ENCODE measurements at places on chromosomes 7 and 10.

GRCh38 chr7:3957472-3958108 lies 656.5 kb downstream of the SDK1 start:
- DNase-seq: no peak

DNA sequence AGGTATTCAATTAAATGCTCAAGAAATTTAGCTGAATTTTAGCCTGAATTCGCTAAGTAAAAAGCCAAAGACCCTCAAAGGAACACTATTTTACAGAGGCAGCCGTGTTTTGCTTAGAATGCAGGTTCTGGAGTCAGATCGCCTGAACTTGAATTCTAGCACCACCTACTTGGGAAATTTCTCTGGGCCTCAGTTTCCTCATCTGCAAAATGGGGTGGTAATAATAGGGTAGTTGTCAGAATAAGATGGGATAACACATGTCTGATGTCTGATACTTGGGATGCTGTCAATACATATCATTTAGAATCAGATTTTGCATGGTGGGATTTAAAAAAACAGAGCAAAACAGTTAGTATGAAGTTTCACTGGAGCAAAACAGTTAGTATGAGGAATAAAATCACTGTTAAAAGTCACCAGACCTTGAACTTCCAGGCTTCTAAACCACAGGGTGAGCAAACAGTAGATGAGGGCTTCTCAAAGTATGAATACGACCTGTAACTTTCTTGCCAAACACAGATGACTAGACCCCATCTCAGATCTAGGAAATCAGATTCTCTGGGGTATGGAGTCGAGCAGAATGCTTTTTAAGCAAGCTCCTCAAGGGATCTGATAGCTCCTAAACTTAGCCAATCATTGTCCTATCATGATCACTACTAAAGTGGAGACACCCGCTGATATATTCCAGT lies 75.4 kb downstream of the ATXN7L1 start:
- DNase-seq: no peak

- no peak for DNase-seq
These were observed 170.4 kb downstream of the ZNF438 start for GRCh38 chr10:30861221-30861620.

- peak; percentile 56 for DNase-seq
These were observed 285.6 kb downstream of the HGF start for GRCh38 chr7:81484261-81484660.

DNA sequence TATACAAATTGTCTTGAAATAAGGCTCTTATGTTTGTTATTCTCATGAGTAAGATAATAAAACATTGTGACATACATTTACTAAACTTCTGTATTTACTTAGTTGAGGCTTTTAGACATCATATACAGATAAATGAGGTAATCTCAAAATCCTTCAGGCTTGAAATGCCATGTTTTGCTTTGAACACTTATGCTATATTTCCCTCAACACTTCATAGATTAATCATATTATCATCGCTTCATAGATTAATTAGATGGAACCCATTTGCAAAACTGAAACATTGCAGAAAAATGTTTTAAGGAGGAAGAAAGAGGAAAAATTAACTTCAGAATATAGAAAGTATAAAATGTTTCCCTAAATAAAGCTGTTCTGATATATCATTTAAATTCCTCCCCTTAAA lies 165.0 kb upstream of the CNTNAP2 start:
- no peak for DNase-seq

DNA sequence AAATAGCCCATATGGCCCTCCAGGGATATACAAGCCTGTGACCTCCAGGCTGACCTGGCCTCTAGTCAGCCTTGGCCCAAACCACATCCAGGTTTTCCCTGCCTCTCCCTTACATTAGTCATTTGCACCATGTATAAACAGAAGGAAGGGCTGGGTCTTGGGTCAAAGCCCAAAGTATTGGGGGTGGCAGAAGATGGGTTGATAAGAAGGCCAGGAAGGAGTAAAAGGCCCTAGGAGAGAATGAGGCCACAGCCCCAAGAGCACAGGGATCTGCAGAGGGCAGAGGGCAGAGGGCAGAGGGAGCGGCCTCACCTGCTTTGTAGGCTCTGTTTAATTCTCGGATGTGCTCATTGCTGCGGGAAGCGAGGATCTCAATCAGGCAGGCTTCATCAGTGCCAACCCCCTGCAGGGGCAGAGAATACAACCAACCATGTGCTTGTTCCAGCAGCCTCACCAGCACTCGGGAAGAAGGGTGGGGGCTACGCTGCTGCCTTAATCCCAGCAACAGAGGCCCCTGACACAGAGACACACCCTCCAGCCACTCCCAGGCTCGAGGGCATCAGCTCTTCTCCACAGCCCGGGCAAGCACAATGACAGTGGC lies 31.3 kb downstream of the PLAC9 start:
- no peak for DNase-seq

- no peak for DNase-seq
These were observed 584.9 kb downstream of the TNS3 start for GRCh38 chr7:46996972-46997371.

DNA sequence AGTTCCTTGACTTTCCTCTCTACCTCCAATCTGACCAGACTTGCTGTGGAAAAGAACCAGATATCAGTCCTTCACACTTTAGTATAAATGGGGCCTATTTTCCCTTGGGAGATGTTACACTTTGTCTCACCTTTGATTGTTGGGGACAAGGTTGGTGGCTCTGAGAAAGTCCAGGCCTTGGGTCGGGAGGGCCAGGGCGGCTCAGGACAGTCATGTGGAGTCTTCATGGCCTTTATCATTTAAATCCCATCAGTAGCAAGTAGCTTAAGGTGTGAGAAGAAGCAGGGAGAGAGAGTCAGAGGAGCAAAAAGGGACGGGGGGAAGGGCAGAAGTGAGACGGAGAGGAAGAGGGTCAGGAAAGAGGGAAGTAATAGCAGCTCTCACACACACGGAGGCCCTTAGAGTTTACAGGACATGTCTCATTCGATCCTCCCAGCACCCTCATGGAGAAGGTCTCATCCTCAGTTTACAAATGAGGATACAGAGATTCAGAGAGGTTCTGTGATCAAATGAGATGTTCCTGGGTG lies 40.5 kb downstream of the TBATA start:
- DNase-seq: no peak

GRCh38 chr7:2175514-2175913 lies 57.2 kb downstream of the MAD1L1 start:
- no peak for DNase-seq

- DNase-seq: no peak
These were observed 344.5 kb downstream of the RPS24 start for GRCh38 chr10:78378192-78378591.

GRCh38 chr7:131727189-131727588 lies 170.8 kb upstream of the PODXL start:
- no peak for DNase-seq

GRCh38 chr7:19964246-19964645 lies 190.8 kb upstream of the TMEM196 start:
- DNase-seq: no peak

- no peak for DNase-seq
These were observed 103.6 kb downstream of the ELMO1 start for GRCh38 chr7:37344886-37345579.

GRCh38 chr7:27160546-27161213 lies 4.2 kb upstream of the HOXA7 start:
- DNase-seq: peak; percentile 86

GRCh38 chr10:97685395-97685958 lies 1.6 kb downstream of the AVPI1 start:
- DNase-seq: peak; percentile 40

GRCh38 chr7:24052572-24053260 lies 231.3 kb upstream of the NPY start:
- DNase-seq: no peak

DNA sequence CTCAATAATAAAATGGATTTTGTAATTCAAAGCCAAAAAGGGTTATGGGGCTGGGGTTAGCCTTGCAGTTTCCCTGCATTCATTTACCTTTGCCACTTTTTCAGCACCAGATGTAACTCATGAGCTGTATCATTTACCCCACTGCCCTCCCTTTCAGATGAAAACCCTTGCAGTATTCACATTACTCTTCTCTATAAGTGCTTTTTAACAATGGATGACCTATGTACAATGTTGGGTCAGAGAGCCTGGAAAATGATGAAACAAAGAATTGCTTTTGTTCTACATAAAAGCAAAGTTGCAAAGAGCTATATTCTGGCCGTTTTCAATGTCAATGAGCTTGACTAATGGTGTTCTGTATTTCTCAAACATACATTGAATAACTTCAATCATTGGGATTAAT lies 189.7 kb downstream of the TMEM26 start:
- DNase-seq: no peak

- DNase-seq: no peak
These were observed 29.2 kb upstream of the KMT2C start for GRCh38 chr7:152465119-152465387.

- no peak for DNase-seq
These were observed 33.9 kb downstream of the BNIP3 start for GRCh38 chr10:131947631-131948347.

DNA sequence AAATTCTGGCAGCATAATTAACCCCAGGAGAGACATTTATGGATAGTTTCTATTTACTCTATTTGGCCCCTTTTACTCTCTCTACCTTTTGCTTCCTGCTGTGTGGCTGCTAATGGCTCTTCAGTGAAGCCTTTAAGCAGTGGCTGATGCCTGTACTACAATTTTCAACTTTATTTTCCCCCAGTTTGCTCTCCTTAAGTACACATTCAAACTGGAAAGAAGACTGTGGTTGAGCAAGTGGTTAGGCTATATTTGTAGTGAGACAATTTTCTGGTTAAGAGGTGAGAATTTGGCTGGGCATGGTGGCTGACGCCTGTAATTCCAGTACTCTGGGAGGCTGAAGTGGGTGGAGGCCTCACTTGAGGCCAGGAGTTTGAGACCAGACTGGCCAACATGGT lies 8.5 kb upstream of the RSBN1L start:
- no peak for DNase-seq

GRCh38 chr10:124529661-124530214 lies 68.1 kb downstream of the LHPP start:
- no peak for DNase-seq

DNA sequence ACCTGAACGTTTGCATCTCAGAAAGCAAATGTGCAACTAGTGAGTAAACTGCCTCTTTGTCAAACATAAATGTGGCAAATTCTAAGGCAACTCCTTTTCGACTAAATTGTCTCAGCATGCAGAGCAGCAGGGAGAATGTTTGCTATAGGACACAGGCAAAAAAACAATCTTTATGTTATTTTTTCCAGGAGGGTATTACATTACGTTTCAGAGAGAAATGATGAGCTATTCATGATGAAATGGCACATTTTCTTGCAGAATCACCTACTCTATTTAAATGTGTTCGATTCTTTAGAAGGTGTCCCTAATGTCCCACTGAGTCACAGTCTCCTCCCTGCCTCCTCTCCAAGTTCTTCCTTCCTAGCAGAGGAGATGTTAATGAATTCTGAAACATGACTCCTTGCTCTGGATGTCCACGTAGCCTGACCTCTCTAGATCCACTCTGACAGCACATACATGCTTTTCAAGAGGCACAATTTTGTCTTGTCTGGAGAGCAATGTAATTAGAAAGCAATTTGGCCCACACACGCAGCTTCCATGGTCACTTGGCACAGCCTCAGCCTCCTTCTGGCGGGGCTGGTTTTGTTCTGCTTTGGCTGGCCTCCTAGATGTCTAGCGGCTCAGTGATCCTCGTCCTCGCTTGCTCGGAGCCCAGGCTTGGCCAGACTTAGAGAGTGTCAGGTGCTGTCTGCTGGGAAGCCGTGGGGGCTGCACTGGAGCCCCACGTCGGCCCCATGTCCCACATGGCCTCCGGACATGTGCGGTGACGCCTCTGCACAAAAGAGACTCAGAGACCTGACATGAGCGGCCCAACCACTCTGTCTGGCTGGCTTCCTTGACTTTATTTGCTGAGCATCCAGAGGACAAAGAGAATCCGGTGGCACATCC lies 125.7 kb upstream of the ZNF438 start:
- DNase-seq: no peak

GRCh38 chr10:326350-326749 lies 191.1 kb downstream of the ZMYND11 start:
- DNase-seq: no peak

DNA sequence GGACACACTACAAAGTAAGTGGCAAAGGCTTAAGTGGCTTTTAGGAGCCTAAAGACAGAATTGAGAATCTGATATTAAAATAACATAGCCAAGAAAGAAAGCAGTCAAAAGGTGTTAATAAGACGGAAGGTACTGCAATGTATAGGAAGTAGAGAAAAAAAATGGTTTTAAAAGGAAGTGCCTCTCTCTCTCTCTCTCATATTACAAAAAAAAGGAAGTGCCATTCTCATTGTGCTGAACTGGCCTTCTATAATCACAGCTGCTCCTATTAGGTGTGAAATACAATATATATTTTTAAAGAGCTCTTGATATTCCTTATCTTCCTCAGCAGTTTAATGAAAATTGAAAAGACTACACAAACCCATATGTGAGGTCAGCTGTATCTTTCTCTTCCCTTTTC lies 199.4 kb upstream of the NPVF start:
- no peak for DNase-seq

- no peak for DNase-seq
These were observed 55.4 kb upstream of the FGFR2 start for GRCh38 chr10:121653608-121654007.

DNA sequence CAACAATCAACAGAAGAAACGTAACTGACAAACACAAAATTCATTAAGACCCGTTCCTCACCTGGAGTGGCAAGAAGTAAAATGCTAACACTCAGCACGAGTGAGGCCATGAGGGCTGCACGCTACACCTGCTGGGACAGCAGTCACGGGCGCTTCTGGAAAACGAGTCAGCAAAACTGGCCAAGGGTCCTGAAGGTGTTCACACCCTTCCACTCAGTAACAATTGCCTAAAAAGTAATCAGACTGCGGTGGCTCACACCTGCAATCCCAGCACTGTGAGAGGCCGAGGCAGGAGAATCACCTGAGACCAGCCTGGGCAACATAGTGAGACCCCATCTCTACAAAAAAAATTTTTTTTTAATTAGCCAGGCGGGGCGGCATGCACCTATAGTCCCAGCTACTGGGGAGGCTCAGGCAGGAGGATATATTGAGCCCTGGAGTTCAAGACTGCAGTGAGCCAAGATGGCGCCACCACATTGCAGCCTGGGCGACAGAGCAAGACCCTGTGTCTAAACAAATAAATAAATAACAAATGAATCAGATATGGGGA lies 199.1 kb downstream of the MAD1L1 start:
- DNase-seq: no peak

GRCh38 chr10:46555713-46556514 lies 544 bp downstream of the GPRIN2 start:
- DNase-seq: no peak

GRCh38 chr10:71873582-71874211 lies 22.6 kb upstream of the PSAP start:
- DNase-seq: no peak

- peak; percentile 42 for DNase-seq
These were observed 3.3 kb upstream of the SHH start for GRCh38 chr7:155815332-155816191.

- DNase-seq: no peak
These were observed 97.3 kb downstream of the CDK6 start for GRCh38 chr7:92739091-92739490.

Measured in NCI-H82 (cell line).